ENCODE measurements at places on chromosomes 6 and 20.

DNA sequence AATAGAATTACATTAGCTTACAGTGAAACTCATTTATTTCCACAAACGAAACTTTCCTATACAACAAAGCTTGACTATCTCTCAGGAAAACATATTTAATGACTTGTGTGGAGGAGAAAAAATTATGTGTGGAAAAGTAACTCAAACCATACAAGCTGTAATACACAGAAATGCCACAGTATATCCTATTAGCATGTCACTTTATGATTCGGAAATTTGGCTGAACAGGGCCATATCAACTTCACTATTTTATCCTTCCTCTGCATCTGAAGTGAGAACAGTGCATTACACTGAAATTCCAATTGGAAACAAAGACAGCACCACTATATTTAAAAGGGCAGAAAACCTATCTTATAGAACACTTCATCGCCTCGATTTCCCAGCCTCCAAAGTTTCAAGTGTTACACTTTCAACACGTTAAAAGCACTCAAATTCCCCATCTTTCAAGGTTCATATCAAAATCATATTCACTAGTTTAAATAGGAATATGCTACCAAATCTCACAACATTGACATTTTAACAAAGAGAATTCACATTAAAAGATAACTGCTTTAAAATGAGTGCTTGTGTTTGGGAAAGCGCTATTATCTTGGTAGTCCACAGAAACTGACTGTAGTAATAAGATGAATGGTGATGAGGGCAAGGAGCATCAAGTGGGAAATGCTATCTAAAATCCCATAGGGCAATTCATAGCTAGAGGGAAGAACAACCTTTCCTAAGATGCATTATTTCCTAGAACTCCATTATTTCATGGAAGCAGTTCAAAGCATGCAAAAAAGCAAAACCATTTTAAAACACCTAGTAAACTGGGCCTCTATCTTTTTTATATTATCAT, 1.8 kb downstream of the REV3L start:
- no peak for DNase-seq

GRCh38 chr20:39627765-39628164, 665.6 kb downstream of the DHX35 start:
- DNase-seq: no peak

DNA sequence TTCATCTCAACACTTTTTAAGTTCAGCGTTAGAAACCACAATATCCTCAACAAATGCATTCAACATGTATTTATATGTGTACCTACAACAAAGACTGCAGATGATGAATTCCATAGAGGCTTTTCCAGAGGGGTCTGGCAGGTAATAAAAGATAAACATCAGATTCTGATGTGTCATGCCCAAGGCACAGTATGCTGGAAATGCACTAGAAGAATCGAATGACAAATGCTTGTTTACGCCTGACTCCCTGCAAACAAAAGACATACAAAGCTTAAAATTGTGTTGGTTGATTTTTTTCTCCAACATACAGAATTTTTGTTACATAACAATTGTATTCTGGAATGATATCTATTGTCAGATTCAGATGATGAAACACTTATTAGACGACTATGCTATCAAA, at the start of gene LGSN:
Gene LGSN (minus strand): TSS at position 45 of the 400 bp plus-strand sequence. CDS start 40 bp downstream, at position 5.
- no peak for DNase-seq

GRCh38 chr6:136351518-136352110, 62.0 kb upstream of the BCLAF1 start:
- DNase-seq: no peak

DNA sequence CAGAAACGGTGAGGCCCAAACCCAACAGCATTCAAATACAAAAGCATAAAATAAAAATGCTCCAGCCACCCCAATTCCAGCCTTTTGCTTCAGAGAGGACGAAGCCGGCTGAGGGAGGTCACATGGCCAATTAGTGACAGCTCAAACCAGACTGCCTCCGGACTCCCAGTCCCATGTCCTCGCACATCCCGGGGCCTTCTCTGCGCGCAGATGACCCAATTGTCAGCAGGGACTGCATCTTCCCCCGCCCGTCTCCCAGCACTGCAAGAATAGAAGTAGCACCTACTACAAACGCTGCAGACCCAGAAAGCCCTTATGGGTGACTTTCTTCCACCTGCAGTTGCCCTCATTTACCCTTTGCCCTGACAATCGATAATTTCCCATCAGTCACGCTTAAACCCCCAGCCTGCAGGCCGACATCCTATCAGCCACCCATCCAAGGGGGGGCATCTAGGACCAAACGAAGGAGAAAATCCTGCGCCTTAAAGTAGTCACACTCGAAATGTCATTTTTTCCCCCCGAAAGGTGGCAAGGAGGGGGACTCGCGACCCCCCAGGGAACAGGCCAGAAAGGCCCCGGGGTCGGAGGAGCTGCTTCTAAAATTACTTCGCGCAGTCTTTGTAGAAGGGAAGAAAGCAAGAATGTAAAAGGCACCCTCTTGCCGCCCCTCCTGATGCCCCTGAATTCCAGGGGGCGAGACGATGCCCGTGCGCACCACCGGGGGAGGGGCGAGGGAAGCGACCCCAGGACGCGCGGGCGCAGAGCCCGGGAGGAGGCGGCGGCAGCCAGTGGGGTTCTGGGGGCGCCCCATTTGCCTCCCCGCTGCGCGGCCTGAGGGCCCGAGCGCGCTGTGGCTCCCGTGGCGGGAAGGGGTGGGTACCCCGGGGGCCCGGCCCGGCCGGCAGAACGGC, 792 bp downstream of the SLC23A2 start:
- no peak for DNase-seq

GRCh38 chr20:46920114-46920513, 25.5 kb downstream of the EYA2 start:
- no peak for DNase-seq

DNA sequence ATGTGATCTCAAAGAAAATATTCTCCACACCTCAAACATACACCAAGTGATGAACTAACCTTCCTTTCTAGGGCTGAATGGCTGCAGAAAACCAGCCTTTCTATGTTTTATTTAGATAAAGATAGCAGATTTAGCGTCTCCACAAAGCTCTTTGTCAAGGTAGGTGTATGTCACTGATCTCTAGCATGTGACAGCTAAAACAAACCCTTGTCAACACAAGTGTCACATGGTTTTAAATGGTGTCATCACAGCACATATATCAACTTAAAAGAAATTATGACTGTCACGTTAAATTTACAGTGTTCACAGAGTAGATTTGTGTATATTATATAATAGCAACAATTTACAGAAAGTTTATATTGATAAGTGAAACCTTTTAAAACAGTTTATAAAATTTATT, 58.3 kb downstream of the TENT5A start:
- no peak for DNase-seq

- no peak for DNase-seq
Measured at GRCh38 chr20:50521221-50522052, 11.3 kb downstream of the PTPN1 start.

DNA sequence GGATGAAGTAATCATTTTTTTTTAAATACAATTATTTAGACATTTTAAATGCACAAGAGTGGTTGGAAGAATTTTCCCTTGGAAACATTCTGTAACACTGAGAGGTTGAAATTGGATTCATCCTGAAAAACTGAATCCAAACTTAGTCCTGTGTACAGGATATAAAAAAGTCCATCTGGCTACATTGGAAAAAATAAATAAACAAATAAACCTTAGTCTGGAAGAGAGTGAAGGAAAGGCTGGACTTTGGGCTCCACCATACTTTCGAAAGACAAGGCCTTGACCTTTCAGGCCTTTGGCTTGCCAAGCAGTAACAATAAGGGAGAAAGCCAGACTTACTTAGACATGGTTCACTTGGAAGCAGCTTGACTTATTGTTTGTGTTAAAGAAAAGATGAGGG, 664.3 kb downstream of the TENT5A start:
- no peak for DNase-seq

GRCh38 chr20:62304331-62305148, 1.7 kb downstream of the ADRM1 start:
- DNase-seq: no peak

- DNase-seq: no peak
Measured at GRCh38 chr6:23308166-23308565, 738.8 kb downstream of the HDGFL1 start.

DNA sequence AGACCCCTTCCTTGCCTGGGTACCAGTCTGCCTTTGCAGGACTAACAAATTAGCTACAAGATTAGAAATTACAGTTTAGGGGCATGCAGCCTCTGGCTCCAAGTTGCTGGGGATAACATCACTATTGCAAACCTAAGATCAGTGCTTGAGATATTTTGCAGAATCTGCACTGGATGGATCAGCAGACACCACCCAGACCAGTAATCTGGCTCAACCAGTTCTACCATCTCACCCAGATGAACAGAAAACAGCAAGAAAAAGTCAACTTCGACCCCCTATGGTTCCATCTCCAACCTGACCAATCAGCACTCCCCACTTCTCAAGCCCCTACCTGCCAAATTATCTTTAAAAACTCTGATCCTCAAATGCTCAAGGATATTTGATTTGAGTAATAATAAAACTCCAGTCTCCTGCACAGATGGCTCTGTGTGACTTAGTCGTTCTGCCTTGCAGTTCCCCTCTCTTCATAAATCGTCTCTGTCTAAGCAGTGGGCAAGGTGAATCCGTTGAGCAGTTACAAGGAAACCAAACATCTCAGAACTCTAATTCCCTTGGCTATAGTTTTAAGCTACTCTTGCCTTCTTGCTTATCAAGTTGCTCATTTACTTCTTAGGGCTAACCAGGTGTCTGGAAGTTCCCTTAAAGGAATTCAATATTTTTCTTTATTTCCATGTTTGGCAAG, 16.1 kb upstream of the LMBRD1 start:
- no peak for DNase-seq

DNA sequence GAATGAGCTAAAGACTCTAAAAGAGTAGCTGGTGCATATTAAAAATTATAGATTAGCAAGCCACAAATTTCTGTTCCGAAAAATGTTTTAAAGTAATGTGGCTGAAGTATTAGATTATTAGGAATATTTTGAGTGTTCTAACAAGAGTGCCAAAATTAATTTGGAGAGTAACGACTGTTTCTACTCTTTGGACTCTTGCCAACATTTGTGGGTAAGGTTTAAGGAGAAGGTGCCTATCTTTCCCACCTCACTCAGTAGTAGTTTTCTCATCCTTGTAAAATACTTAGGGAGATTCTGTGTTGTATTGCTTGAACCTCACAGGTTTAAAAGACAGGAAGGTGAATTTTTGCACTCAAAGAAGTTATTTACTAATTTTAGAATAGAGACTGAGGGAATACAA, 5.0 kb downstream of the HSF2 start:
- no peak for DNase-seq

DNA sequence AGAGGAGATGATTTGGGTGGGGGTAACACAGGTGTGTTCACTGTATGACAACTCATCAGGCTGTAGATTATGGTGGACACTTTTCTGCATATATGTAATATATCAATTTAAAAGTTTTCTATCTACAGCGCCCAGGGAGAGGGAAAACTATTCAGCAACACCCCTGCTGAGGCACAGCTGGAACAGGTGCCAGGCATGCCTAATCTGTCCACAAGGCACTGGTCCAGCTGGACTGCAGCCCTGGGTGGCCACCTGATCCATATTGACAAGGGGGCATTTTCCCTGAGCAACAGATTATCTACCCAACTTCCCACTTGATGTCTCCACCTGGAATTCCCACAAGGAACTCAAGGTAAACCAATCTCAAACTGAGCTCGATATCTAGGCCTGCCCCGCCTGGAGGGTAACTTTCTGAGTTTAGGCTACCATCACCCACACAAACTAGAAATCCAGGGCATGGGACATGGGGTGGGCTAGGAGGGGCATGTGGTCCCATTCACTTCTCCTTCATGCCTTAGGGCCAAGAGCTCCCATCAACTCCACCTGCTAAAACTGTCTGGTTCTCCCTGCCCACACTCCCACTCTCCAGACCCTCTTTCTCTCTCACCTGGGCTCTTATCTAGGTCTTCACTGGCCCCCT, 4.6 kb downstream of the SLC22A16 start:
- no peak for DNase-seq

DNA sequence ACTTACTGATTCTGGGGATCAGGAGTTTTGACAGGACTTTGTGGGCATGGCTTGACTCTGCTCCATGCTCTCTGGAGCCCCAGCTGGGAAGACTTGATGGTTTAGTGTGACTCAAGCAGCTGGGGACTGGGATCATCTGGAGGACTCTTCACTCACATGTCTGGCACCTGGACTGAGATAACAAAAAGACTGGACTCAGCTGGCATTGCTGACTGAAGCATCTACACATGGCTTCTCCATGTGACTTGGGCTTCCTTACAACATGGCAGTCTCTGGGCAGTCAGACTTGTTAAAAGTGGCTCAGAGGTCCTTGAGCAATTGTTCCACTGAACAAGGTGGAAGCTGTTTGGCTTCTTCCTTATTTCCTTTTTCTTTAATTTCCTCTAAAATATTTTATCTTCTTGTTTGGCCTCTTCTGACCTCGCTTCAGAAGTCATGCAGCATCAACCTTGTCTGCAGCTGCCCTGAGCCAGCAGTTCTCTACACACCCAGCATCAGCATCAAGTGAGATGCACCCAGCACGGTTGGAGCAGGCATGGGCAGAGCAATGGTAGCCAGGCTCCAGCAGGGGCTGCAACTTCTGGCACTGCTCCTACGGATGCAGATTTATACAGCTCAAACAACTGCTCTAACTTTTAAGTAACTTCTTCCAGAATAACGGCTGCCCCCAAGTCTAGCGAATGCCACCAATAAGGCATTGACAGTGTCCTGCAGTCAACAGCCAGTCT, 5.6 kb upstream of the HM13 start:
- DNase-seq: no peak

DNA sequence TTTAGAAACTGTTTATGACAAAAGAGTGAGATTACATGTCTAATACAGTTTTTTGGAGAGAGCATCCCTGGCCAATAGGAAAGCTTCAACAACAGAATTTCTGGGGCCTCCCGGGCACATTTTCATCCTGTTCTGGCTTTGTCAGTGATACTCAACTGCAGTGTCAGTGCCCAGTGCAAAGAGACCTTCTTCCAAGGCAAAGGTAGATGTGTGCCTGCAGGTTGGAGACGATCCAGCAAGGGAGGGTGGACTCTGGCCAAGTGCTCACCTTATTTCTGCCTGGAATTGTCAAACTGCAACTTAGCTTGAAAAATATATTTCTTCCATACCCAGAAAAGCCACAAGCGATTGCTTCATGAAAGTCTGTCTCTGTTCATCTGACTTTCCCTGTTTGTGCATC, 211.6 kb upstream of the SNX9 start:
- DNase-seq: no peak

- DNase-seq: no peak
Measured at GRCh38 chr6:15348528-15348927, 102.7 kb downstream of the JARID2 start.

GRCh38 chr6:11428895-11429294, 108.7 kb upstream of the TMEM170B start:
- DNase-seq: no peak

GRCh38 chr6:144547409-144547808, 262.3 kb downstream of the UTRN start:
- DNase-seq: no peak

- DNase-seq: no peak
Measured at GRCh38 chr20:58652606-58653294, 1.7 kb downstream of the STX16 start.

All from stimulated activated CD8-positive, alpha-beta memory T cell treated with anti-CD3 and anti-CD28 coated beads, Interleukin-15, amount 100 ng/mL, for 4 hours (primary cell).